ENCODE measurements at places on chromosomes 7 and 10.

- no peak for DNase-seq
These were observed 34.2 kb downstream of the CTBP2 start for GRCh38 chr10:125125951-125126735.

DNA sequence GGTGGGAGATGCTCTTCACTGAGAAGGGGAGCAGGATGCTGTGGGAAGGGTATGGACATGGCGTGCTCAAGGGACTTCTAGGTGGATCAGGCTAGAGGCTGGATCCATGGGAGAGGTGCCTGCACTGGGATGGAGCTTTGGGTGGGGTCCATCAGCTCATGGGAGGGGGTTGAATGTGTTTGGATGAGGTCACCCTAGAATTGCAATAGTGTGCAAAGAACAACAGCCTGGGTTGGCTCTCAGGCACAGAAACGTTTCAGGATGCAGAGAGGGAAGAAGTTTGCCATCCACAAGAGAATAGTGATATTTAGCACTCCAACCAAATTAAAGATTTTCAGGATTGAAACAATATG, 66.1 kb downstream of the SNX10 start:
- DNase-seq: no peak

DNA sequence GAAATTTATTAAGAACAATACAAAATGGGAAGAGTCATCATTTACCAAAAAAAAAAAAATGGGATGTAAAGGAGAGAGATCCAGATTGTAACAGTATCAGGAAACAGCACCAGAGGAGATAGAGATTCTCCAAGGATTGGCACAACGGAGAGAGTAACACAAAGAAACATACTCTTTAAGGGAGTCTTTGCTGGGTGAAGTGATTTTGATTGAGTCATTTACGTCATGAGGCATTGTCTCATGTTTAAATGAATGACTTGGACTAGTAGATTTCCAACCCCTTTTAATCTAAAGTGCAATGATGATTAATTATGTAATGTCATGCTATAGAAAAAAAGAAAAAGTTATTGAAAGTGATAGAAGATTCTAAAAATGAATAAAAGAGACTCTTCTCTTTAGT, 68.8 kb downstream of the ITGB8 start:
- no peak for DNase-seq

DNA sequence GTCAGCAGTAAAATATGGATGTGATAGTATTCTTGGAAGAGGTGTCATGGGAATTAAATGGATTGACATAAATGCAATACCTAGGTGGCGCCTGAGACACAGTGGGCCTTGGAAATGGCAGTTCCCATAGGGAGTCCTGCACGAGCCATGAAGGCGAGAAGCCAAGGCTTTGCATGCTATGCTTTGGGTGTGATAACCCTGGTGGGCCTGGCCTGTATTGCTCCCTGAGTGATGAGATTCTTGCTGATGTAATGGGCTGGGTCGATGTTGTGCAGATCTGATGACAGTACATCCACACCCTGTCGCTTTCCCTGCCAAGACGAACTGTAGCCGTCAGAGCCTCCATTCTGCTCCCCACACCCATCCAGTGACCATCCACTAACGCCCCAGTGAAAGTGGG, 46.4 kb downstream of the CREB5 start:
- no peak for DNase-seq

- DNase-seq: no peak
These were observed 674.3 kb downstream of the INHBA start for GRCh38 chr7:41028580-41028979.

GRCh38 chr7:155810770-155811559, 1.3 kb downstream of the SHH start:
- no peak for DNase-seq

- no peak for DNase-seq
These were observed 27.3 kb downstream of the MACC1 start for GRCh38 chr7:20189852-20190251.

GRCh38 chr10:64037071-64037661, 516.0 kb downstream of the REEP3 start:
- DNase-seq: no peak

- DNase-seq: no peak
These were observed 20.2 kb downstream of the SDK1 start for GRCh38 chr7:3321206-3321605.
